CD4-positive, alpha-beta T cell treated with Interleukin-15 for 4 hours (primary cell): ENCODE measurements at places on chromosomes 4 and X.
A peak's percentile ranks its signal among the peaks of the same experiment; 100 is the strongest.

DNA sequence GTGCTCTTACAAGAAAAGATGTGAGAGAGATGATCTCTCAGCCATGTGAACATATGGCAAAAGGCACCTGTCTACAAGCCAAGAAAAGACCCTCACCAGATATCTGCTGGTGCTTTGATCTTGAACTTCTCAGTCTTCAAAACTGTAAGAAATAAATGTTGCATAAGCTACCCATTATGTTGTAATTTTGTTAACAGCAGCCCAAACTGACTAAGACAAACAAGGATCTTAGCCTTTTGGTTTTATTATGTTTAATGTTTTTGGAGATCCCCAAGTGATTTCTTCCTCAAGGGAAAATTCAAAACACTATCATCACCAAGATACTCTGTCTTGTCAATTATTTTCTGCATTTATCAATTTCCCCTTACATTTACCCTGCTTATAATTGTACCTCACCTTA, 21.8 kb upstream of the CCNI start:
- no peak for DNase-seq

DNA sequence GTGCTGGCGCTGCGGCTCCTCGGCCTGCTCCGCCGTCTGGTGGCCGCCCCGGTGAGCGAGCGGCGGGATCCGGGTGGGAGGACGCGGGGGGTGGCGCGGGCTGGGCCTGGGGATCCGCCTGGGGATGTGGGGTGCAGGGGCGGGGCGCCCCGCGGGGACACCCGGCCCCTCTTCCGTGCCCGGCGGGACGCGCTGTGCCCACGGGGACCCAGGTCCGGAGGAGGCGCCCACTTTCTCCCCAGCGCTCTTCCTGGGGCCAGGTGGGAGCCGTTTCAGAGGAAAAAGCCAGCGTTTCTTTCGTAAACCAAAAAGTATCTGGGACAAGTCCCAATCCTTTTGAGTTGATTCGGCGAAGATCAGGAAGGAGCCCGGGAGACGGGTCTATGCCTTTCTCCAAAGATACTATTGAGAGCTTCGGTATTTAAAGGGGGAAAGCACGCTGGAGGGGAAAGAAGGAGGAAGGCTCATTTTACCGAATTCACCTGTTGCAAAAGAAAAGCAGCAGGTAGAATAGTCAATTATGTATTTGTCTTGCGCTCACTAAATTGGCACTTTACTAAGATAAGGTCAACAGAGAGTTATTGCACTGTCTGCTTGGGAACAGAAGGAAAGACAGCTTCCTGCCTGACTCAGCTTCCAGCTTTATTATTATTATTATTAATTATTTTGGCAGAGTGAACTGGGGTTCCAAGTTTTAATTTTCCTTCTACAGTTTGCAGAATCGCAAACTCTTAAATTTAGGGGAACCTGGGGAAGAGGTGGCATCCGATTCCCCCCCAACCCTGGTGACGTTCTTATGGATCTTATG, 81.5 kb upstream of the CD99 start:
- DNase-seq = no peak

GRCh38 chr4:138262469-138262868, 20.3 kb upstream of the SLC7A11 start:
- DNase-seq = no peak

- DNase-seq = no peak
Observed at GRCh38 chrX:118824173-118824730, 628 bp downstream of the ZCCHC12 start.

- DNase-seq = no peak
Observed at GRCh38 chrX:38638952-38639529, 77.7 kb downstream of the TSPAN7 start.

DNA sequence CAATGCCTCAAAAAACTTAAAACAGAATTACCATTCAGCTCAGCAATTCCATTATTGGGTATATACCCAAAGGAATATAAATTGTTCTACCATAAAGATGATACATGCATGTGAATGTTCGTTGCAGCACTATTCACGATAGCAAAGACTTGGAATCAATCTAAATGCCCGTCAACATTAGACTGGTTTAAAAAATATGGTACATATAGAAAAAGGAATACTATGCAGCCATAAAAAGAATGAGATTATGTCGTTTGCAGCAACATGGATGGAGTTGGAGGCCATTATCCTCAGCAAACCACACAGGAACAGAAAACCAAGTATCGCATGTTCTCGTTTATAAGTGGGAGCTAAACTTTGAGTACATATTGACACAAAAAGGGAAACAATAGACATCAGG, 10.9 kb upstream of the SYNPO2 start:
- no peak for DNase-seq

GRCh38 chr4:149795256-149795655, 20.4 kb downstream of the IQCM start:
- DNase-seq = no peak

GRCh38 chrX:140723121-140723715, 13.7 kb downstream of the LINC00632 start:
- DNase-seq = no peak

- no peak for DNase-seq
Observed at GRCh38 chr4:170988446-170988845, 824.8 kb upstream of the GALNTL6 start.

- DNase-seq = no peak
Observed at GRCh38 chr4:177093964-177094363, 215.7 kb upstream of the NEIL3 start.

- DNase-seq = no peak
Observed at GRCh38 chr4:151038452-151039157, 23.5 kb upstream of the LRBA start.

- no peak for DNase-seq
Observed at GRCh38 chrX:106284431-106285025, 116.4 kb downstream of the PWWP3B start.

GRCh38 chr4:11429699-11430045, 978 bp upstream of the HS3ST1 start:
- no peak for DNase-seq

DNA sequence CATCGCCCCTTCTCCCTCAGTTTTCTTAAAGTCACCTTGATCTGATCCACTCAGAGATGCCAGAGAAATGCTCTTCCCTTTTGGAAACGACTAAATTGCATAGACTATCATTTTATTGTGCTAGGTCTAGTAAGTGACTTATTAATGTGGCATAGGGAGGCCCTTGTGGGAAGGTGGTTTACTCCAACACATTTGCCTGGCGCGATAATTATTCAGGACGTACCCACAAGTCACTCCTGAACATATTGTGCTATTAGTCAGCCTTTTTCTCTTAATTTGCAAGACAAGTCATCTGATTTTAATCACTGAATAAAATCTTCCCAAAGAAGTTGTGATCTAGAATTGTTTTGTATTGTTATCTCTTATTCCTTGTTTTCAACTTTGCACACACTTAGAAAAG, 7.6 kb downstream of the ENPEP start:
- no peak for DNase-seq

- DNase-seq = no peak
Observed at GRCh38 chr4:174561560-174561959, 39.3 kb upstream of the HPGD start.

DNA sequence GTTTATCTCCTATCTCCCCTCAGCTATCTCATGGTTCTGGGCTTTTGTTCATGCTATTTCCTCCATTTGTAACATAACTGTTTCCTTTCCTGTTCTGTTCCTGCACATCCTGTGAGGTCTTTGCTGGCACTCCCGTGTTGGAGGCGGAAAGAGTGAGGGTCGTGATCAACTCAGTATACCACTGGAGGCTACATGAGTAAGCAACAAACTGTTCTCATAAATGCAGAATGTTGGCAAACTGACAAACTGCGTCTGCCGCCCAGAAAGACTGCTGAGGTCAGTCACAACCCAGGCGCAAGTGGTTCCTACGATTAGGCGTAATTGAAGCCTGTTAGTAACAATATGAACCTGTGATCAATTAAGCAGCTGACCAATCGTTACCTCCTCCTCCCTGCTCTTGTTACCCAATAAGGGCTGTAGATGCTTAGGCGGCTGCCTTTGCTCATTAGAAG, 48.8 kb downstream of the C4orf33 start:
- no peak for DNase-seq

- DNase-seq = no peak
Observed at GRCh38 chrX:40496728-40497127, 84.0 kb upstream of the ATP6AP2 start.

DNA sequence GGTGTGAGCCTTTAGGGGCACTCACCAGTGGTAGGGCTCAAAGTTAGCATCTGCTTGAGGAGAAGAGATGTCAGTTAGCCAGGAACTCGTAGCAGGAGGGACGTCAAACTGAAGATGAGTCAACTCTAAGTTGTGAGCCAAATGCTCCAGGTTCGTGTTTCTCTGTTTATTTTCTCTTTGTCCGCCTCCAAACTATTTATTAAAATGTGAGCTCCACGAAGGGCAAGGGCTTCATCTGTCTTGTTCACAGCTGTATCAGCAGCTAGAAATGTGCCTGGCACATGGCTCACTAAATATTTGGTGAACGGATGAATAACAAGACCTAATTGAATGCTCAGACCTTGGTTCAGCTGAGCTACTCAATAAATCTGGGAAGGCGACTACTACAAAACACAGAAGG, 248.9 kb downstream of the BCOR start:
- no peak for DNase-seq

DNA sequence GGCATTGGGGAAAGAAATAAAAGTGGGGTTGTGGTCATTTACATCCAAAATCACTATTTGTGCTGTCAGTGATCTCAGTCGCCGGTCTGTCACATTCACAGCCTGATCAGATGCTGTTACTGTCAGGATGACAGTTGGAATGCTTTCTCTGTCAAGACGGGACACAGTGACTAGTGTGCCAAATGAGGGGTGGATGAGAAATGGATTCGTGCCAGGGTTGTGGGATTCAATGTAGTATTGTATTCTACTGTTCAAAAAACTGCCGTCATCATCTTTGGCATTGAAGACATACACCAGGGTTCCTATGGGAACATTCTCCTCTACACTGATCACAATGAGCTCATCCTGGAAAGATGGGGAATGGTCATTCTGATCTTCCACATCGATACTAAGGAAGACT, 171.1 kb downstream of the DCHS2 start:
- DNase-seq = no peak

DNA sequence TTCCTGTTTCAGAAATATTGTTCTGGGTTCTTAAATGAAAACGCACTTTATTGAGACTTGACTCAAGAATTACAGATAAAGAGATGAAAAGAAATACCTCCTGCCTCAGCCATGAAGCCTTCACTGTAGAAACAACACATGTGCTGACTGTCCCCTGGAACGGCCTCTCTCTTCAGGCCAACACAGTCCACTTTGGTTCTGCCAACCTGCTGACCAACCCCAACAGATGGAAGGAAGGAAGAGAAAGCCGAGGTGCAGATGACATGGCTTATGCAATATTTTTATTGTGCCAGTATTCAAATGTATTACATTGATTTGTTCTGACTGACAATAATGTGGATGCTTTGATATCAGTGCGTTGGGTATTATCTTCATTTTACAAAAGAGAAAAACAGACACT, 171.0 kb downstream of the CPEB2 start:
- DNase-seq = no peak

DNA sequence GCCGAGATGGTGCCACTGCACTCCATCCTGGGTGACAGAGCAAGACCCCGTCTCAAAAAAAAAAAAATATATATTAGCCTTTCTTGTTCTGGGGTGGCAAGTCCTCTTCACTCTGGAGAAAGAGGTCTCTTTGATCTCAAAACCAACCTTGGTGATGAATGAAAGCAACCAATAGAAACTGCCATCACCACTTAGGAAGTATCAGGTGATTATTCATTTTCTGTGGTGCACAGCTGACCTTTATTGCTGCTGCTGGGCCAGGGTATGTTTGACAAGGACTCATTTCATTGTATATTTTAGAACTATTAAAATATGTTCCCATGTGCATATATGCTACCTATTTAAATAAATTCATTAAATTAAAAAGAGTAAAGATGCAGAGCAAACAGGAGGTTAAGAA, 76.0 kb upstream of the KIT start:
- no peak for DNase-seq

GRCh38 chr4:113952452-113953029, 26.9 kb downstream of the ARSJ start:
- DNase-seq = peak; percentile 31

- no peak for DNase-seq
Observed at GRCh38 chrX:150942942-150943594, 40.1 kb upstream of the HMGB3 start.

DNA sequence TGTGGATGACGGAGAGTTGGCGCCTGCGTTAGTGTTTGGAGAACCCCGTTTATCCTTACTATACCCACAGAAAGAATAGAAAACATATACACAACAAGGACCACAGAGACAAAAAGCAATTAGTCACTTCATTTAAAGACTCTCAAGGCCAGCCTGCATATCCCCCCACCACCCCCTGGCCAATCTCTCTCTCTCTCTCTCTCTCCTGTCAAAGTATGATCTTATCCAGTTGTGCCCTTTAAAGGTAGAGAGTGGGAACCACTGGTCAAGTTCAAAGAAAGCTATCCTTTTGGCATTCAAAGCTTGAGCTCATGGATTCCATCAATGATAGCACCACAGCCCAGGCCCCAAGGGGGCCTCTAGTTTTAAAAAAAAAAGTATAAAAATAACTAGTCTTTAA, 180.3 kb upstream of the MBNL3 start:
- DNase-seq = no peak

DNA sequence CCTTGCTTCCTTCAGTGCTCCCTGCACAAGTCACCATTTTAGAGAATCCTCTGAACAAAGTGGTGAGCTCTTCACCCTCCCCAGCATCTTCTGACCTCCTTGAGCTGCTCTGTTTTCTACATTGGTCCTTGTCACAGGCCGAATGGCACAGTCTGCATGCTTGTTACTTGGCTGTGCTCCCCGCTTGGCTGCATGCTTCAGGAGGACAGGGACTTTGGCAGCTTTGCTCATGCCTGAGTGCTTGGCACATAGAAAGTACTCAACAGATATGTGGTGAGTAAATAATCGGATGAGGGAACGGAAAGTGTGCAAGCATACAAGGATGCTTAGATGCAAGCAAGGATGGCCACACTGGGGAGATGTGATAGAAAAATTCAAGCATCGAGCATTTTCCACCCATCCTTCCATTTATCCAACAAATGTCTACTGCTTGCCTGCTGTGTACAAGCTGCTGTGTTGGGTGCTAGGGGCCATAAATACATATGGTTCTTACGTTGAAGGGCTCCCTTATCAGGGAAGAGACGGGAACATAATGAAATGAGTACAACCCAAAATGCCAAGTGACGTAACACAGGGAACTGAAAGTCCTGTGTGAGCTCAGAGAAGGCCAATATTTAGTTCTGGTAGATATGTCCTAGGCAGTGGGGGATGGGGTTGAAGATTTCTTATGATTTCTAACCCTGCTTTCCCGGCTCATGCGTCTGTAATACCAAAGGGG, 31.2 kb downstream of the SLC2A9 start:
- DNase-seq = no peak

DNA sequence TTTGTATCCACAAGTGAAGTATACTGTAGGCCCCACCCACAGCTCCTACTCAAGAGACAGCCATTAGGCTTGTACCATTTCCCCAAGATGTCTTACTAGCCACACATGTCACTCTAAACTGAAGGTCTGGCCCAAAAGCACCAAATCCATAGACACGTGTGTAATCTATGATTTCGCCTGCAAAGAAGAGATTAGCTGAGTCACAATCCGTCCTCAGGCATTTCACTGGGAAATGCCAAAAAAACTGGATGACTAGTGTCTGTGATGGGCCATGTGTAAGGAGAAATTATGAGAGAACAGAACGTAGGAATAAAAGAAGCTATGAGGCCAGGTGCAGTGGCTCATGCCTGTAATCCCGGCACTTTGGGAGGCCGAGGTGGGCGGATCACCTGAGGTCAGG, 21.9 kb upstream of the RP2 start:
- DNase-seq = no peak
